NCI-H1930 (cell line): ENCODE measurements at places on chromosomes 6 and 20.

GRCh38 chr6:130836055-130836640 is 8.9 kb downstream of the SMLR1 start:
- no peak for DNase-seq

DNA sequence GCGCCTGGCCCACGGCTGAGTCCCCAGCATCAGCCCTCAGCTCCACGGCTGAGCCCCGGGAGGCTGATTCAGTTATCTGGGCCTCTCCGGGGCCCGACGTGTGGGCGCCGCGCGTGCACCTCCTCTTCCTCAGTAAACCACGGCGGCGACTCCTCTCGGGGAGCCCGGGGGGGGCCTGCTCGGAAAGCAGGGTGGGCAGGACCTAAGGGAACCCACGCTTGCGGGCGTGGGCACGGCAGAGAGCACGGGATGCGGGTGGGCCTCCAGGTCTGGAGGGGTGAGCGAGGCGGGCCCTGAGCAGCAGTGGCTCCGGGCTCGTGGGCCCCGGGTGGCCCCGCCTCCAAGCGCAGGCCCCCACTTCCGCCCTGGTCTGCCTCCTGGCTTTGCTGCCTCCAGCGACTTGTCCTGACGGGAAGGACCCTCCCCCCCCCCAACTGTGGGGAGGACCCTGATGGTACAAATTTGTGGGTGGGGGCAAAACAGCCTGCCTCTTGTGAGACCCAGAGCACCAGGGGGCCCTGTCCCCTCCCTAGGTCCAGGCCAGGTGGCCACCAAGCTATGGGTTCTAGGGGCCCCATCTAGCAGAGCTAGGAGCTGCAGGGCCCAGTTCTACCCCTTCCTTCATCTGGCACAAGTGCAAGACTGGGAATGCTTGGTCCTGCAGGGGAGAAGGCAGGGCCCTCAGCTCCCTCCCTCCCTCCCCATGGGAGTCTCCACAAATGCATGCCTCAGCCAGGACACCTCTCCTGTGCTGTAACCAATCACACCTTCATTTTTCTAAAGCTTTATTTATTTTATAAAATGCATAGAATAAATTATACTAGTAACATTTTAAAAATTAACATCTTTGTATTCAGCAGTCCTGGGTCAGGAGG is 16.9 kb downstream of the UCKL1 start:
- DNase-seq = no peak

- DNase-seq = no peak
Observed at GRCh38 chr20:32607727-32608663, 22.9 kb upstream of the NOL4L start.

- no peak for DNase-seq
Observed at GRCh38 chr6:119339941-119340456, 9.6 kb downstream of the MAN1A1 start.

GRCh38 chr20:60088236-60088635 is 130.0 kb downstream of the CDH26 start:
- DNase-seq = no peak

- no peak for DNase-seq
Observed at GRCh38 chr6:168428052-168428826, 12.7 kb upstream of the SMOC2 start.

DNA sequence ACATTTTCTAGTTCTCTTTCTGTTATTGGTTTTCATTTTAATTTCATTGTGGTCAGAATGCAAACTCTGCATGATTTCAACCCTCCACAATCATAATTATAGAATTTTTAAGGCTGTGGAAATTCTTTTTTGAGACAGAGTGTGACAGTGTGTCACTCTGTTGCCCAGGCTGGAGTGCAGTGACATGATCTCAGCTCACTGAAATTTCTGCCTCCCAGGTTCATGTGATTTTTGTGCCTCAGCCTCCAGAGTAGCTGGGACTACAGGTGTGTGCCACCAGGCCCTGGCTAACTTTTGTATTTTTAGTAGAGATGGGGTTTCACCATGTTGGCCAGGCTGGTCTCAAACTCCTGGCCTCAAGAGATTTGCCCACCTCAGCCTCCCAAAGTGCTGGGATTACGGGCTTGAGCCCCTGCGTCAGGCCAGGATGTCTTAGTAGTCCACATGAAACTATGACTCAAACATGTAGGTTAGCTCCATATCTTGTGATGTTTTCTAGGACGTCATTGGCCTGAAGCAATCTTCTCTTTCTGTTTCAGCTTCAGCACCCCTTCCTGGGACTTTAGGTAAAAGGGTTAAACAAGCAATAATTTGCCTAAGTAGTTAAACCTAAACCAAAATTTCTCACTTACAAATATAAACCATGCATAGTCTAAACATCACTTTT is 47.4 kb upstream of the SAMD3 start:
- no peak for DNase-seq
